ENCODE measurements at places on chromosomes 1 and 21.

GRCh38 chr1:27598902-27599528 is 4.9 kb downstream of the AHDC1 start:
- no peak for DNase-seq

GRCh38 chr1:86271046-86271445 is 114.5 kb upstream of the COL24A1 start:
- no peak for DNase-seq

- DNase-seq: no peak
Observed at GRCh38 chr1:238738892-238739291, 647.5 kb upstream of the CHRM3 start.

- DNase-seq: no peak
Observed at GRCh38 chr1:173411835-173412742, 65.0 kb upstream of the PRDX6 start.

DNA sequence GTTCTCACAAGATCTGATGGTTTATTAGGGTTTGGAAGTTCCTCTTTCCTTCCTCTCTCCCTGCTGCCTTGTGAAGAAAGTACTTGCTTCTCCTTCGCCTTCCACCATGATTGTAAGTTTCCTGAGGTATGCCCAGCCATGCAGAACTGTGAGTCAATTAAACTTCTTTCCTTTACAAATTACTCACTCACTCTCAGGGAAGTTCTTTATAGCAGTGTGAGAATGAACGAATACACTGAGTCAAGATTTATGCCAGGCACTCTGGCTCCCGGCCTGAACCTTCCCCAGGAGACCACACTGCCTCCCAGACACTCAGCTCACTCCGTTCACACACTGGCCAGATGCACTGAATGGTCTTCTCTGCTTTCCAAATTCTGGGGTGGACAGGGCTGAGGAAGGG is 308.3 kb upstream of the AJAP1 start:
- no peak for DNase-seq

DNA sequence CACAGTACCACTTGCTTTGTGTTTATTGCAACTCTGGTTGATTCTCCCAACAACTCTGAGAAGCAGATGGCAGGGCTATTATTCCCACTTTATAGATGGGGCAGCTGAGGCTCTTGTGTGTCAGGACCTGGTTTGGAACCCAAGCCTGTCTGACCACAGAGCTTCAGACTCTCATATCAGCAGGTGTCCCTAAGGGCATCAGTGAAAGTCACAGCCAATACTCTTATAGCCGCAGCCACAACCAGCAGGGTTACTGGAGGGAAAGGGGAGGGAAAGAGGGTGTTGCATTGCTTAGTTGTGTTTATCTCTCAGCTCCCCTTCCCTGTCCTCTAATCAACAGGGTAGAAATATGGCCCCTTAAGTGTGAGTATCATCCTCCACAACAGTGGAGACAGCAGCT is 304.0 kb downstream of the RRAGC start:
- no peak for DNase-seq
